GM12892 (cell line): ENCODE measurements at places on chromosomes 16 and 17.

DNA sequence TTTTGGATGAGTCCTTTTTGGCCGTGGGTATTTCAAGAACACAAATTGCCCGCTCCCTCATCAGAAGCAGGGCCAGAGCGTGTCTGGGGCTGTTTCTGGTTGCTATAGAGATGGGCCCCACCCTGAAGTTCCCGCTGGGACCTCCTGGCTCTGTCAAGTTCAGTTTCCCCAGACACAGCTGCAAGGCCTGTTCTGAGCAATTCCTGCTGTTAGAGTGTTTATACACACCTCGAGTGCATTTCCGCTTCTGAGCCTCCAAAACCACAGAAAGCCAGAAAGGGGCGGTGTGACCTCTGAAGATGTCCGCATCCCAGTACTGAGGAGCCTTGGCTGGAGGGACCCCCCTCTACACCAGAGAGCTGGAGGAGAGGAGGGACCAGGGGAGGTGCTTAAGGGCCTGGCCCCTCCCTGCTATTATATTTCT, 9.3 kb upstream of the WBP2 start:
- DNase-seq = peak; percentile 83

- no peak for DNase-seq
These were observed 245.0 kb downstream of the CPPED1 start for GRCh38 chr16:12558641-12559040.

DNA sequence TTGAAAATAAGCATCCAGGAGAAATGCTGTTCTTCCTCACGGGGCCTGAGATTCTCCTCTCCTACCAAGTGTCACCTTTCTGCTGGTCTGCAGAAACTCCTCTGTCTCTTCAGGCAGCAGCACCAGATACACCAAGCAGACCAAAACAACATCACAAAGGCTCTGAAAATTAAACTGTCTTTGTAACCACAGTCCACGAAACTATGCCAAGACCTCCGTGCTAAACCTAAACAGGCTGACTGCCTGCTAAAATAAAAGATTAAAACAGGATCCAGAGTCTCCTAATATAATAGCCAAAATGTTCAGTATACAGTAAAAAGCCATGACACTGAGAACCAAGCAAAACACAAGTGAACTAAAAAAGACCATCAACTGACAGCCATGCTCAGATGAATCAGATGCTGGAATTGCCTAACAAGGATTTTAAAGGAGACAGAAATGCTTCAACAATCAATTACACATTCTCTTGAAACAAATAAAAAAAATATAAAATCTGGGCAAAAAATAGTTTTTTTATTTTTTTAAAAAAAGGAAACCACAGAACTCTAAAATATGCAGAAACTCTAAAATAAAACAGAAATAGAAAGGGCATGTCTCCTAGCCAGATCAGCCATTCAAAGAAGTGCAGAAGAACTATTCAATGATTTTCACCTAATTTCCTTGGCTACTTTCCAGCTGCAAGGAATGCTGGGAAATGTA, 50.3 kb upstream of the TOX3 start:
- DNase-seq = no peak

GRCh38 chr16:25501530-25502255, 190.1 kb upstream of the HS3ST4 start:
- no peak for DNase-seq

- no peak for DNase-seq
These were observed 26.7 kb upstream of the POLR3E start for GRCh38 chr16:22270525-22270924.

- no peak for DNase-seq
These were observed 11.9 kb downstream of the FZD2 start for GRCh38 chr17:44568945-44569858.

DNA sequence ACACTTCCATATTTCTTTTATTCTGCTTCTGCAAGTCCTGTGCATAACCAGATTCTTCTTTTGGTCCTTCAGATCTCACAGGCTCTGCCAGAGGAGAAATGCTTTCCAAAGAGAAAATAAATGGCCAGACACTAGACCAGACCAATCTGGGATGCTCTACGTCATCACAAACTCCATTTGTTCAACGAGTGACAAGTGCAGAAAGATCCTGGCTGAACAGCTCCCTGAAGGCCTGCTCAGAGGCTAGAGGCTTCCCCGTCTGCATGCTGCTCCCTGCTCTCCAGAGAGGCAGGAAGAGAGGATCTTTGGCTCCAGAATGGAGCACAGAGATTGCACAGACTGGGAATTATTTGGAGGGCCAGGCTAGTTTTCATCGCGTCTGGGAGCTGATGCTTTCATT, 232.7 kb downstream of the MAF start:
- DNase-seq = no peak

DNA sequence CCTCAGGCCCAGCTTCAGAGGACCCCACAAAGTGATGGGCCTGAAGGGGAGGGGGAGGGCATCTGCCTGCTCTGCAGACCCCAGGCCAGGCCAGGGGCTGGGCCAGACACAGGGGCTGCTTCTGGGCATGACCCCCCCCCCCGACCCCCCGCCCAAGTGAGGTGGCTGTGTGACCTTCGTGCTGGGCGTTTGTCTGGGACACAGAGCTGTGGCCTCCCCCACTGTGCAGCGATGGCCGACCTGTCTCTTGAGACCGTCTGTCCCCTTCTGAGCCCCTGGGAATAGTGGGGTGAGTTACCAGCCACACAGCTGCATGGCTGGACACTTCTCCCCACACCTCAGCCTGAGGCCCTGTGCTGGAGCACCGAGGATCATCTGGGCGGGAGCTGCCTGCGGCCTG, 34.8 kb upstream of the GNG13 start:
- DNase-seq = no peak

DNA sequence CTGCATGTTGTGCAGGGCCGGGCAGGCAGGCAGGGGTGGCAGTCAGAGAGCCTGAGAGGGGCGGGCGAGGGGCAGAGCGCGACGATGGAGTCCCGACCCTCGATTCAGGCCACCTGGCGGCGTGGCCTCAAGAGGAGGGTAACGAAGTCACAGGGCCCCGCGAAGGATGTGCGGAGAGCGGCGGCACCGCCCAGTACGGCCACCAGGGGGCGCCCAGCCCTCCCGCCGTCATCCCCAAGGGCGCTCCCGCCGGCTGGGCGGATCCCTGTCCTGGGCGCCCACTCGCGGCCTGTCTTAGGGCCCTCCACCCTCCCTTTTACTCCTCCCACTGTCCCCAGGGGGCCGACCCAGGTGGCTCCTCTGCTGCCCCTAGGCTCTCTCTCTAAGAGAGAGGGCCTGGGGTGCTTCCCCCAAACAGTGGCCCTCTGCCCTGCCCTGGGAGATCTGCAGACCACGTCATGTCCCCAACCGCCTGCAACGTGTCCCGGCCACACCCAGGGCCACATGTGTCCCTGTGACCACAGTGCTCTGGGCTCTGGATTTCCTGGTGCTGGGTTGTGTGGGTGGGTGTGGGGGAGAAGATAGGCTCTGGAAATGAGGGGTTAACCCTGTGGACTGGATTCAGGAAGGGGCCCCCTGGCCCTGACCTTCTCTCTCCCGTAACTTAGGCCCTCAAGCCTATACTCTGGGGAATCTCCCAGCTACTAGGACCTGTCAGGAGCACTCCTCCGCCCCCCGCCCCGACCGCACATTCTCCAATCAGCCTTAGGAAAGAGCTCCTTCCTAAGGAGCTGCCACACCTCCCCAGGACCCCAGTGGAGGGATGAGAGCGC, 5.9 kb downstream of the DPEP2 start:
- DNase-seq = peak; percentile 82

DNA sequence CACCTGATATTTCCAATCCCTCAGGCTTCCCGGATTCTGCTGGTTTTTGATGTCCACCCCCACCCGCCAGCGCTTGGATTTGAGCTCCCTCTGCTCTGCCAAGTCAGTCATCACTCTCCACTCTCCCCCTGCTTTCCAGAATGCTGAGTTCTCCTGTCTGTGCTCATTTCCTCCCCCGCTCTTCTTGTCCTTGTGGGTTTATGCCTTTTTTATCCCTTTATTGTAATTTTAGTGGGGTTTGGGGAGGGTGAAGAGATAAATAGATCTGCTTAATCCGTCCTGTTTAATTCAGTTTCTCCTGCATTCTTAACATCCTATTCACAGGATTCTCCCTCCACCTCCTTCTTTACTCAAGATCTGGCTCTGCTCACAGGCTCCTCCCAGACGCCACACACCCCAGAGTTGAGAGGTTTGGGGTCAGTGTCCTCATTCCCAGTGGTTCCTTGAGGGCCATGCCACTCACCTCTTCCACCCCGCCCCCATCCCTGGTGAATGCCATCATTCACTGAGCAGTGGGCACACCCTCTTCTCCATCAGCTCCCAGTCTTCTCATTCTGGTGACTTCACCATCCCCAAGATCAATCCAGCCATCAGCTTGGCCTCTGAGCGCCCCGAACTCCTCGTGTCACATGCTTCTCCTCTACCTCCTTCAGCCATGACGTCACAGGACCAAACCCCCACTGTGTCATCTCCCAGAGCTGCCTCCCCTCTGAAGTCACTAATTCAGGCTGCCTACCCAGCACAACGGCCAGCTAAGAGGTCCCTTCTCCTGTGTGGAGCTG, 15.1 kb upstream of the GUCY2D start:
- no peak for DNase-seq
